Hepatic stellate cell (primary cell): ENCODE measurements at places on chromosomes 7 and 10.

DNA sequence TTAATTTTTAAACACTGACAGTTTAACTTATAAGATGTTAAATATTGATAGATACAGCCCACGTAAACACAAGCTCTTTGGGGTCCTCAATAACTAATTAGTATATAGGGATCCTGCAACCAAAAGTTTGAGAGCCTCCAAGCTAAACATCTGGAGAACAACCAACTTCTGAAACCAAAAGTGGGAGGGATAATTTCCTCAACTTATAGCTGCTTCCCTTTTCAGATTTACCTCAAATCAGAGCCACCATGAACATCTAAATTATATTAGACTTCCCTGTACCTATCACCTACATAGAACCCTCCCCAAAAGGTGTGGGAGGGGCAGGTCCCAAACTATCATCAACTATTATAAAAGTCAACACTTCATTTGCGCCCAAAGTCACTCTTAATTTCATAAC, 8.6 kb downstream of the PSAP start:
- no peak for DNase-seq

- DNase-seq = no peak
These were observed 338.9 kb upstream of the IGFBP3 start for GRCh38 chr7:46259947-46260346.

DNA sequence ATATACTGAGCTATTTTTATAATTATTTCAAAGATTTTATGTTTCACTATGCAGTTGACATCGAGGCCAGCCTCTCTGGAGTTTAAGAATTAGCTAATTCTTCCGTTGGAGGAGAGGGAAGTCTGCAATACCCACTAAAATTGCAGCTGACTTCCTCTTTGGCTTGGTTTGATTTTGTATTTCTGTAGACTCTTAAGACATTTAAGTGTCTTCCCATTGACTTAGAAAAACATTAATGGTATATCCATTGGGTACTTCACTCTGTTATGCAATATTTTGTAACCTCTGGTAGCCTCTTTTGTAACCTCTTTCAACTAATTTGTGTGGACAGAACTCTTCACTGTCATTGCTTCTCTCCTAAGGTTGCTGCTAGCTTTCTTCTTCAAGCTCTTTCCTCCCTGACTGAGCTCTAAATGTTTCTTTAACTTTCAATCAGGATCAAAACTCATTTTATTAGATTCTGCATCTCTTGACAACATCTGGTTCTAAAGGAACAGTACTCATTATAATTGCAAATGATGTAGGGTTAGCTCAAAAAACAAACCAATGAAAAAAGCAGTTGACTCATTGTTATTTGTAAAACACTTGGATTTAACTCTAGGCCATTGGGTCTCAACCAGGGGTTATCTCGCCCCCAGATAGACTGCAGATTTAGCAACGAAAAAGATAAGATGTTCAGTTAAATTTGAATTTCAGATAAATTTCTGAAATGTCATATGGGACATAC, 1.7 kb upstream of the ANKRD22 start:
- no peak for DNase-seq

- DNase-seq = no peak
These were observed 133.5 kb downstream of the PTPN20 start for GRCh38 chr10:47044741-47045140.

DNA sequence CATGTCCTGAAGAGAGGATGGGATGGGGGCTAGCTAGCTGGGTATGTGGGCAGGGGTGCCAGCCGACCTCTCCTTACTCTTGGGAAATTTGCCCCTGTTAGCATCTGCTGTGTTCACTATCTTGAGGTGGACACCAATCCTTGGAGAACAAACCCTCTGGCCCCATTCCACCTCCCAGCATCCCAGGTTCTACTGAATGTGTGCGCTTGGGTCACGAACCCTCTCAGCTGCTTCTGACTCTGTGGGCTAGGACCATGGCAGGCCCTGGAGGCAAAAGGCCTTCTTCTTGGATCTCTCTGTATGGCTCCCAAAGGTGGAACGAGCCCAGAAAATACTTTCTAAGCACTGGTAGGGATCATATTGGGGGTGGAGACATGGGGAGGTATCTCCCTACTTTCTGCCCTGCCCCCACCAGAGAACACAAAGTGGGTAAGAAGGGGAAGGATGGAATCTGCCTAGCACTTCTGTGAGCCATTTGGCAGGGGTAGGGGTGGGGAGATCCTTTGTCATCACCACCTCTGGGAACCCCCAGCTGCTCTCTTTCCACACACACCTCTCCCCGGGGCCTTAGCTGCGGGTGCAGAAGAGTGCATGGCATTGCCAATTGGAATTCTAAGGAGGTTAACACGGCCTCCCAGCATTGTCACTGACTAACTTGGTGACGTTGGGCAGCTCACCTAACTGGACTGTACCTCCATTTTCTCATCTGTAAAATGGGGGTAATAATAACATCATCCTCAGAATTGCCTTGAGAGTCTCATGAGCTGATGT, 7.7 kb downstream of the UNC5B start:
- no peak for DNase-seq

DNA sequence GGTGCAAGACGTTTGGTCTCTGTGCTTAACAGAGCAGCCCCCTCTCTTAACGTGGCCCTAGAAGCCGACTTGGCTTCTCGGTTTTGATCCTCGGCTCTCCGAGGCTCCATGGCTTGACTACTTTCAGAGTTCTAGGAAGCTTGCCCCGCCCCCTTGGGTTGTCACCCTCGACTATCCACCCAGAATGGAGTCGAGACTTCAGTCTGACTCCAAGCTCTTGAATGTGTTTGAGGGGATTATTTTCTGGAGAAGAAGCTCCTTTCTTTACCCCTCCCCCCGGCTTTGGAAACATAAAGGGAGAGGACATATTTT, 448 bp downstream of the SEC24C start:
- peak; percentile 64 for DNase-seq

GRCh38 chr7:66257481-66257880, 52.3 kb downstream of the TPST1 start:
- DNase-seq = no peak

- no peak for DNase-seq
These were observed 227.0 kb downstream of the BBS9 start for GRCh38 chr7:33356336-33356735.

DNA sequence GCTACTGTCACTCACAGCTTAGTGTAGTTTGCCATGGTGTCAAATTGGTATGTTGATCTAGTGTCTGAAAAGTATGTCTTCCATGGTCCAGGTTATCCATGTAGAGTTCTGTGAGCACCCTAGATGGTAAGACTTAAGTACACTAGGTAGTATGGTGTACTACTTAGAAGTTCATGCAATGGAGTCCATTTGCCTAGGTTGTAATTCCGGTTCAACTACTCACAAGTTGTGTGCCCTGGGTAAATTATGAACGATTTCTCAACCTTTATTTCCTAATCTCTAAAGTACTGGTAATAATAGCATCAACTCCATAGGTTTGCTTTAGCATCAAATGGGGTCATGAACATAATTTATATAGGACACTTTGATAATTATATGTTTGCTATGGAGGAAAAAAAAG, 666.2 kb upstream of the CELF2 start:
- no peak for DNase-seq

GRCh38 chr7:82209179-82209747, 234.3 kb downstream of the CACNA2D1 start:
- no peak for DNase-seq

DNA sequence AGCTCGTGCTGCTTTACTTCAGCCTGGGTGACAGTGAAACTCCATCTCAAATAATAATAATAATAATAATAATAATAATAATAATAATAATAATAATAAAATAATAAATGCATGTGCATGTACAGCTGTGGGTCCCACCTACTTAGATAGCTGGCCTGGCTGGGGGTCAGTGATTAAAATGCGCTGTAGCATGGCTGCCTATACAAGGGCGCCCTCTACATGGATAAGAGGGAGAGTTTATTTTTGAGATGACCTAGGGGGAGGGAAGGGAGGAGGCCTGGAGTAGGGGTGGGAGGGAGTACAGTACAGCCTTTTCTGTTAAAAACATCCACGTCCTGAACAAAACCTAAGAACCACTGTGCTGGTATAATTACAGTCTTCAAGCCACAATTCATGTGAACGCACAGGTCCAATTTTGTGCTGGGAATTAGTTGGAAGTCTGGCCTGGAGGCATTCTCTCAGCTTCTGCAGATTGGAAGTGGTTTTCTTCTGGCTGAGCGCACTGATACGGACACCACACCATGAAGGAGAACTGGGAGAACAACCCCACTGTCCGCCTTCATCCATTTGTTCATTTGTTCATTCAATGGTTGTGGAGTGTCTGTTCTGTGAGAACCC, 146.5 kb downstream of the TMEM178B start:
- DNase-seq = peak; percentile 21

GRCh38 chr10:72784551-72785351, 92.8 kb downstream of the MCU start:
- DNase-seq = peak; percentile 57

DNA sequence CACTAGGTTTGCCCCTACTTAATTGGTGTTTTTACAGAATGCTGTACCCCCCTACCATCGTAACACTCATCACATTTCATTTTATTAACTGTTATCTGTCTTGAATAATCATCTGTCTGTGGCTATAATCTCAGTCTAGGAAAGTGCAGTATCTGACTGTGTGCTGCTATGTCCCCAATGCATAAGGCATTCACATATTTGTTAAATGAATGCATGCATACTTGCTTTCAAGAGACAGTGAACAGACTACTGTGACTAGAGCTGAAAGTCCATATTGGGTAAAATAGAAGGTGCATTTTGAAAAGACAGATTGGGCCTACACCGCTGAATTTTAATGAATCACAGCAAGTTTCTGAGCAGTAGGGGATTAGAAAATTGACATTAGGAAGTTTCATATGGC, 112.3 kb downstream of the ARHGAP12 start:
- peak; percentile 46 for DNase-seq

GRCh38 chr10:89789188-89789877, 87.9 kb downstream of the KIF20B start:
- no peak for DNase-seq

DNA sequence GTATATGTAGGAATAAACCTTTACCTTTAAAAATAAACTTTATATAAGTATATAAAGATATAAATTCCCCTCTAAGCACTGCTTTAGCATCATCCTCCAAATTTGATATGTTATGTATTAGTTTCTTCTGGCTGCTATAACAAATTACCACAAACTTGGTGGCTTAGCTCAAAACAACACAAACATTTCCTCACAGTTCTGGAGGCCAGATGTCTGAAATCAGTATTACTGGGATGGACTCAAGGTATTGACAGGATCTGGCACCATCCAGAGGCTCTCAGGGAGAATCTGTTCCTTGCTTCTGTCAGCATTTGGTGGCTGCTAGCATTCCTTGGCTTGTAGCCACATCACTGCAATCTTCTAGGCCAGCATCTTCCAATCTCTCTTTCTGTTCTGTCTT, 6.7 kb upstream of the SCRN1 start:
- DNase-seq = no peak

DNA sequence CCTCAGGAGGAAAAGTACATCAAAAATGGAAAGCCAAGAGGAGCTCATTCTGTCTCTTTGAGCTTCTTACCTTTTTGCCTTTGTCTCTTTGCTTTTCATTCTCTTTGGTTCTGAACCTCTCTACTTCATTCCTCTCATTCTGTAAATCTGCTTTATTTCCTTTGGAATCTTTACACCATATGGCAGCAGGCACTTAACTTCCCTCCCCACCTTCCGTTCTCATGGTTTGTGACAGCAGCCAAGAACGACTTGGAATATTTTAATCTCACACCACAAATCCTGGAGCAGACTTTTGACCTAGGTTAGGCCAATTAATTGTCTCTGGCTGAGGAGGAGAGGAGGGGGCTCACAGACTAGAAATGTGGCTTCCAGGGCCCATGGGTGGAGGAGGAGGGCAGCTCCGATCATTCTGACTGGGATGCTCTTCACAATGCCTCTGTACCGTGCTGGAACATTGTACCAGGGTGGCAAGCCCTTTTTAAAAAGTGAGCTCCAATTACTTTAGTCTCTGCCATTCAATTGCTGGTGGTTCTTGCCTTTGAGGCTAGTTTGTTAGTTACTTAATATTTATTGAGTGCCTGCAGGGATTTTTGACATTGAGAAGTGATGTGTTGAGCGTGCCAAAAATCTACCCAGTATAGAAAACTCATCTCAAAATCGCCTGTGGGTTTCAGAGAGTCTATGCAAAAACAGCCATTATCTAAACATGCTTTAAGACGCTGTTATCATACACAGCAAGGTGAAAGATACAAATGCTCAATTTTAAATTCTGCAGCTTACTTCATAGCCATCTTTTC, 386.6 kb downstream of the DPP6 start:
- no peak for DNase-seq

GRCh38 chr10:51397695-51398094, 301.7 kb downstream of the CSTF2T start:
- DNase-seq = peak; percentile 50

DNA sequence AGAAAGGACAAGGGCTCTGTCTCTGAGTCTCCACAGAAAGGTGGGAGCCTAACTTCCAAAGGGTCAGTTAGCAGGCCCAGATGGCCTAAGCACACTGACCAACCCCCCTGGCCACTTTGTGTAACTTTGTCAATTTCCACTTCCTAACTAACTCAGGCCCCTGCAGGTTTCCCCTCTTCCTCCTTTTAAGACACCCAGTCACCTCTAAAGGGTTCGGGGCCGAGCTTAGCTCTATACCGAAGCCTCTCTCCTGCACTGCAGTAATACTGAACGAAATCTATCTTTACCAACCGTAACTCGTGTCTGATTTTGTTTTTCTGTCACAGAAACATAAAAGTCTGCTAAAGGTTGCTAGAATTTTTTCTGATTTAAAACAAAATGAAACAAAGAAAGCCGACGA, 44.4 kb downstream of the CCDC3 start:
- DNase-seq = no peak

GRCh38 chr7:100095289-100095688, 5.9 kb downstream of the MCM7 start:
- no peak for DNase-seq

DNA sequence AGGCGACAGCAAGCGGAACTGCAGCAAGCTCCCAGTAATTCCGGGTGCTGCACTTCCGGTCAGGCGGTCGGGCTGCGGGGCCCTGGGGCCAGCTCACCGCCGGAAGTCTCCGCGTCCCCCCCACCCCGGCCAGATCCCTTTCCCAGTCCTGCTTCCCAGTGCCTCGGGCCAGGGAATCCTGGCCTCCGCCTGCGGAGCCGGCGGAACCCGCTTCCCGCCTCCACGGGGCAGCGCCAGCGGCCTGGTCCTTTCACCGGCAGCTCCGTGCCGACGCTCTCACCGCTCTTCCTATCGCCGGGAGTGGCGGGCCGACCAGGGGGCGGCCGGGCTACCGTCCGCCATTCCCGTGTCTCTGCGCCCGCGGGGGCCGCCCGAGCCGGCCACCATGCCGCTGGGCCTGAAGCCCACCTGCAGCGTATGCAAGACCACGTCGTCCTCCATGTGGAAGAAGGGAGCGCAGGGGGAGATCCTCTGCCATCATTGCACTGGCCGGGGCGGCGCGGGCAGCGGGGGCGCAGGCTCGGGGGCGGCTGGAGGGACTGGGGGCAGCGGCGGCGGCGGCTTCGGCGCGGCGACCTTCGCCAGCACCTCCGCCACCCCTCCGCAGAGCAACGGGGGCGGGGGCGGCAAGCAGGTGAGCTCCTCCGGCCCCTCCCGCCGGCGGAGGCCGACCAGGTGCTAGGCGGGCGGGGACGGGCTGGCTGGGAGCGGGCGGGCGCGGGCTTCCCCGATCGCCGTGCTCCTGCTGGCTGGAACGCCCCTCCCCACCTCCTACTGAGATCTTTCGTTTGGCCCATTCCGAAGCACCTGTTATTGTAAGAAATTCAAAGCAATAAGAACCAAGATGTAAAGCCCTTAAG, at the start of gene GATAD1:
Gene GATAD1, plus strand, starts transcription at position 138 of the 860 bp plus-strand sequence. Its CDS starts 248 bp downstream, at position 386.
- DNase-seq = peak; percentile 92

GRCh38 chr10:27464993-27465392, 39.1 kb upstream of the RAB18 start:
- DNase-seq = no peak
